Fibroblast of villous mesenchyme (primary cell): ENCODE measurements at places on chromosomes 12 and 14. TPM values are rescaled to one million over a fixed set of nuclear protein-coding genes. Genes with fewer than 3 reads are reported as not detected.

DNA sequence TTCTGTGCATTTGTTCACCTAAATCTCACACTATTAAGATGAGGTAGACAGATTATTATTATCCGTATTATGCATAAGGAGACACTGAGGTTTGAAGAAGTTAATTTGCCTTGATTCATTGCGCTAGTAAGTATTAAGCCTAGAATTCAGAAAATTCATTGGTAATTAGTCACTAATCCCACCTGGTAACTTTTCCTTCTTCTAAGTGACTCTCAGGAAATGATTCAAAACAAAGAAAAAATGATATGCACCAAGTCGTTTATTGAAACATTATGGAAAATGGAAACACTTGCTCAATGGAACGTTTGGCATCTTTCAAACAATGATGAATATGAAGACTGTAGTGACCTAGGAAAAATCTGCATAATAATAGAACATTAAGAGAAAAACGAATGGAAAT, 15.2 kb downstream of the RFX4 start:
- DNase-seq = no peak

DNA sequence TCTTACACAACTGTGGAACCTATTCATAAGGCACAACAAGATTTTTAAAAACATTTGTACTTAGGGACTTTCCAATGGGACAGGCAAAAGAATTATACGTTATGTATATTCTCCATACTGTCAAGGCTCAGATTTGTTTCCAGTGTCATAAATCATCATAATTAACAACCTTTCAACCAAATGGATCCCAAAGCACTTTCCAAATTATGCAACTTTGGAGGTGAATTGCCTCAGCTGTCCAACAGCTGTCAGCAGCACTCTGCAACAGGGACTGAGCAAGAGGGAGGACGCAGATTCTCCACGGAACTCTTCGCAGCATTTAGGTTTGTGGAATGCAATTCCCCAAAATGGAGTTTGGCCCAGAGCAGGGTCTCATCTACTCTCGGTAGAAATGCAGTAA, 186.6 kb downstream of the PAX9 start:
- DNase-seq = no peak

DNA sequence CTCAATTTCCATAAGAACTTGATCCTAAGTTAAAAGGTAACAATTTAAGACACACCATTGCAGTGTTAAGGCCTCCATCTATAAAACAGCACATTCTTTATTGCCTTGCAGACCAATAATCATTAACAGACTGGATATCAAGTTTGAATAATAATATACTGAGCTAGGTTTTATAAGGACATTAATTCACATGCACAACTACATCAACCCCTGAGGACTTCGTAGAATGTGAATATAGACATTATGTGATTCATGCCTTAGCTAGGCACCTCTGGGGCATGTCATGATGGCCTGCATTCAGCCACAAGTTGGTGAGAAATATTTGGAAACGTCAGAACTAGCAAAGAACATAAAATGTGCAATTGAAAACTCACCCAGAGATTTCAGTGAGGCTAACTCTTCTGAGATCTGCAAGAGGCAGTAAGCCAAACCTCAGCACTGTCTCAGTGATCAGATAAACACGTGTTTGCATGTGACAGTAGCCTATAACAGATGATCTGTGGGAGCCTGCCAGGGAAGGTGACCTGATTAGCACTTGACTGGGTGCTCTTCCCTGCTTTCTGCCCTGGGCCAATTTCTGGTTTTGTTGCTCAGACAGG, 492.2 kb downstream of the FLRT2 start:
- DNase-seq = peak; percentile 57

DNA sequence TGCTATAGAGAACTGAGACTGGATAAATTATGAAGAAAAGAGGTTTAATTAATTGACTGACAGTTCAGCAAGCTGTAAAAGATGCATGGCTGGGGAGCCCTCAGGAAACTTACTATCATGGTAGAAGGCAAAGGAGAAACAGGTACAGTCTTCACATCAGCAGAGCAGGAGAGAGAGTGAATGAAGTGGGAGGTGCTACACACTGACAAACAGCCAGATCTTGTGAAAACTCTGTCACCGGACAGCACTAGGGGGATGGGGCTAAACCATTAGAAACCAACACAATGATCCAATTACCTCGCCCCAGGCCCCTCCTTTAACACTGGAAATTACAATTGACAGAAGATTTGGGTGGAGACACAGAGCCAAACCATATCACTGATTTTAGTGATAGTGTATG, 682.4 kb downstream of the SLC16A7 start:
- DNase-seq = no peak

DNA sequence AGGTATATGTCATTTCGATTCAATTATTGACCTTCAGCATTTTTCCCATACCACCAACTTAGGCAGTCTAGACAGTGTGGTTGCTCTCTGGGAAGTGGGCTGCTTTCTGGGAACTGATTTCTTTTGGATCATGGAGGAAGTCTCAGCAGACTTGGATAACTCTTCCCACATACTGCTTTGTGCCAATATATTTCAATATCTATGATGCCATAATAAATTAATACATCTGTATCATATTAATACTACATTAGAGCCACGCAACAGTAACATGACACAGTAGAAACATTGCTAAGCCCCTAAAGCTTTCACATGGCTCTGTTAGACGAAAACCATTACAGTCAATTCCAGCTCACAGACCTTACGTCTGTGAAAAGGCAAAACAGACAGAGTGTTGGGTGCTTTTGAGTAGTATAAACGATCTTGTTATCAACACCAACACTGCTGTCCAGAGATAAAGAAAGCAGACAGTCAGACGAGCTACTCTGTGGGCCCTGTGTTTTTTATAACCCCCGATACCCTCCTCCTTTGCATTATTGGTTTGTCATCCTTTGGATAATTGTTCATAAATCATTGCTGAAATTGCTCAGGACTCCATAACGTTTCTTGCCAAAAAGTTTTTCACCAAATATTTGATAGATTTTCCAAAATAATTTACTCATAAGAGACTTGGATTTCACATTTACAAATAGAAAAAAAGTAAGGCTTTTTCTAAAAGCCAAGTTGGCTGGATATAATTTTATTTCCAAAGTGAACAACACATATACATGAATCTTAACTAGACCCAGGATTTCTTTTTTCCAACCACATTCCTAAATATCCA, 439.7 kb downstream of the ADAMTS20 start:
- no peak for DNase-seq

DNA sequence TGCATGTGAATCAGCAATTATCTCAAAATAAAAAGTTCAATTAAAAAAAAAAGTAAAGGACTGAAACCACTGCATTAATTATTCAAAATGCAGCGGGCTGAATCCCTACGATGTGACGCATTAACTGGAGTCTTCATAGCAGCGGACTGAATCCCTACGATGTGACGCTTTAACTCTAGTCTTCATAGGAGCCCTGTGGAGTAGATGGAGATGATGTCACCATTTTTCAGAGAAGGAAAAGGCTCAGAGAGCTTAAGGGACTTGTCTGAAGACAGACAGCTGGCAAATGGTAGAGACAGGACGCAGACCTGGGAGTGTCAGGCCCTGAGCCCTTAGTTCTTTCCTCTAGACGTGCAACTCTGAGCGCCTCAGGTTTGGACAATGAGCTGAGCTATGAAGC, 168.0 kb upstream of the MYL2 start:
- no peak for DNase-seq

- DNase-seq = peak; percentile 97
Observed at GRCh38 chr14:49867831-49868719, 15.5 kb upstream of the NEMF start.

The PPM1H gene
- 0.86 and 2.3 TPM in 2 replicates for total RNA-seq

The KERA gene
- total RNA-seq = not detected in 2 replicates

GRCh38 chr12:50615907-50616296, 111.1 kb downstream of the DIP2B start:
- DNase-seq = peak; percentile 82

DNA sequence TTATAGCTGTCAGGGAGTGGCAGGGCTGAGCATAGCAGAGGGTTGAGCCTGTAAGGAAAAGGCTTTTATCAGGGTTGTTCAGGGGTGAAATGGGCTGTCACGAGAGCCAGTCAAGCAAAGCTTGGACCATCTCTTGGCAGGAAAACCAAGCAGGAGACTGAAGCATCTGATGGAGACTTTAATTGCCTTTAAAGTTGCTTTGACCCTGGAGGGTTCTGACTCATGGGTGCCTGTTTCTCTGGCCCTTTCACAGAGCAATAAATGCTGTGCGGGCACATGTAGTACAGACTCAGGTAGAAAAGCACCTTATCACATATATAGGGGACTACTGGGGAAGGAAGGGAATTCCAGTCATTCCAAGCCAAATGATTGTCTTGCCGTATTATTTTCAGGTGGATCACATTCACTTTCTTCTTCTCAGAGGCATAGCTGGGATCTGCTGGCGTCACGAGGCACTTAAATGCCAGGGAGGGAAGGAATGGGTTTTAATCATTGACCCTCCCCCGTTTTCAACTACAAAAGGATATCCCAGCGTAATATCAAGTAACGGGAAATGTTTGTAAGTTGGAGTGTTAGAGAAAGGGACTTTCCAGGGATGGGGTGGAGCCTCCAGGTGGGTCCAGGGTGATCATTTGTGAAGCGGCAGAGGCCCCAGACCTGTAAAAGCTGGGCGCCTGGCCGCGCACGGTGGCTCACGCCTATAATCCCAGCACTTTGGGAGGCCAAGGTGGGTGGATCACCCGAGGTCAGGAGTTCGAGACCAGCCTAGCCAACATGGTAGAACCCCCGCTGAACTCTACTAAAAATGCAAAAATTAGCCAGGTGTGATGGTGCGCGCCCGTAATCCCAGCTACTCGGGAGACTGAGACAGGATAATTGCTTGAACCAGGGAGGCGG, 34.9 kb downstream of the PLEKHD1 start:
- DNase-seq = no peak

- DNase-seq = peak; percentile 63
Observed at GRCh38 chr12:52582971-52583456, 9.4 kb upstream of the KRT74 start.

DNA sequence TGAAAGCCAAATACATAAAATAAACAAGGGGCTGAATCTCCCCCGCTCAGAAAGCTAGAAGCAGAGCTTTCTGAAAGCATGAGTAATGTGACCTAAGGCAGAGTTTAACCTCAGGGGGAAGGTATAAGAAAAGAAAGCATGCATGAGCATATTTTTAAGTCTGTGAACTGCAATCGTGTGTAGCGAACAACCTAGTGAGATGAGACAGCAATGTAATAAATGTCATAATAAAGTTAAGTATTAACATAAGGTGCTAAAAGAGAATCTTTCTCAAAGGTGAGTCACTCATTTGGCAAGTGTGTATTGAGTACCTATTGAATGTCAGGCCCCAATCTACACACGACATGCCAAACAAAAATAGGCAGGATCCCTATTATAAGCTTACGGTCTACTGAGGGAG, 14.2 kb upstream of the WDR20 start:
- no peak for DNase-seq

The TTC9 gene
- total RNA-seq = under 0.01 TPM in 2 replicates
